Astrocyte of the cerebellum (primary cell): ENCODE measurements at places on chromosomes 3 and 15.

GRCh38 chr3:24046214-24046613 is 101.1 kb downstream of the NR1D2 start:
- no peak for DNase-seq

DNA sequence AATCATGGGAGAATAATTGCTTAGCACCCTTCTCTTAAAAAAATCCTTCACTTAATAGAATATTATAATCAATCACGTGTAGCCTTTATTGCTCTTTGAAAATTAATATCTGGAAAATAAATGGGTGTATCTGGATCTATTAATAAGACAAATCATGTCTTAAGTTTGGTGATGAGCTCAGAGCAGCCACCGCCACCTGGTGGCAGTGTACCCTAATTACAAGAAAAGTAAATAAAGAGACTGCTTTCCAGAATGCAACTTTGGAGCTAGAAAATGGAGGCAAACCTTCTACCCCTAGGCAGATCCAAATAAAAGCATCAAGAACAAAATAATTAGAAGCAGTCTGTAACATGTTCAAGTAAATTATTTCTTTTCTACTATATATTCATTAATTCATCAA is 43.5 kb downstream of the EPHB1 start:
- no peak for DNase-seq

DNA sequence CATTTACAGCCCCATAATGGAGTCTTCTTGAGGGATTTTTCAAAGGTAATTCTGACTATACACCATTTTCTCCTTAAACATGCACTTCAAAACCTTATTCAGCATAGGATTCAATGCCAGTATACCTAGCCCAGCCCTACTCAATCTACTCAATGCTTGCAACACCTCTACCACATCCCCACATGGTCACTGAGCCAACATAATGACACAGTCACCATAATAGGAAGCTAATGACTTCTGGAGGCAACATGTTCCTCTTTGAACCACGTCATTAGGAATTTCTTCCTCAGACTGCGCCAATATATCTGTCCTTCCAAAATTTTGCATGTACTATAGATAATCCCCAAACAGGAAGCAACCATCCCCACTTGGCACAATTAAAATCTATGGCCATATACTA is 153.9 kb upstream of the SETMAR start:
- no peak for DNase-seq

GRCh38 chr3:49998326-49998725 is 58.4 kb downstream of the RBM6 start:
- DNase-seq = peak; percentile 12

DNA sequence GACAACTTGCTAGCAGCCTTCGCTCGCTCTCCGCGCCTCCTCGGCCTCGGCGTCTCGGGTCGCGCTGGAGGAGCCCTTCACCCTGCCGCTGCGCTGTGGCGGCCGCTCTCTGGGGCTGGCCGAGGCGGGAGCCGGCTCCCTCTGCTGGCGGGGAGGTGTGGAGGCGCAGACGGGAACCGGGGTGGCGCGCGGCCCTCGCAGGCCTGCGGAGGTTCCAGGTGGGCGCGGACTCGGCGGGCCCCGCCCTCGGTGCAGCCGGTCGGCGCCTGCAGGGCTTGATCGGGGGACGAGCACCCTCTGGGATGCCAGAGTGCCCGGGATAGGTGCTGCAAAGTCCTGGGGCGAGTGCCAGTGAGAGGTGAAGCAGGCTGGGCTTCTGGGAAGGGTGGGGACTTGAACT is 989.9 kb downstream of the ROBO2 start:
- no peak for DNase-seq

- DNase-seq = no peak
Observed at GRCh38 chr15:88974392-88974791, 61.2 kb upstream of the MFGE8 start.

DNA sequence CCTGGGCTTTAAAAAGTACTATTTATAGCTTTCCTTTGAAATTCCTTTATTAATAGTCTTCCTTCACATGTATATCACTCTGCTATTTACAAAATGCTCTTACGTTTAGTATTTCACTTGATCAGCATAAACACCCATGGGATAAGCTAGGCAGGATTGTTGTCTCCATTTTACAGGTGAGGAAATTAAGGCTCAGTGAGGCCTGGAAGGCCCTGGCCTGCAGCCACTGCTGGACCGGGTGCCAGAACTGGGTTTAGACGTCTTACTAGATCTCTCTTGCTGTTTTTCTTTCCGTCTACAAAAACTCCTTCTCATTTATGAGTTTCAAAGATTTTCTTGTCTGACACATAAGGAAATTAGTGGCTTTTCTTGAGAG is 236.4 kb downstream of the LPP start:
- no peak for DNase-seq

- no peak for DNase-seq
Observed at GRCh38 chr15:97141360-97141759, 810.9 kb downstream of the NR2F2 start.

GRCh38 chr15:73295630-73296286 is 73.0 kb downstream of the HCN4 start:
- DNase-seq = no peak

DNA sequence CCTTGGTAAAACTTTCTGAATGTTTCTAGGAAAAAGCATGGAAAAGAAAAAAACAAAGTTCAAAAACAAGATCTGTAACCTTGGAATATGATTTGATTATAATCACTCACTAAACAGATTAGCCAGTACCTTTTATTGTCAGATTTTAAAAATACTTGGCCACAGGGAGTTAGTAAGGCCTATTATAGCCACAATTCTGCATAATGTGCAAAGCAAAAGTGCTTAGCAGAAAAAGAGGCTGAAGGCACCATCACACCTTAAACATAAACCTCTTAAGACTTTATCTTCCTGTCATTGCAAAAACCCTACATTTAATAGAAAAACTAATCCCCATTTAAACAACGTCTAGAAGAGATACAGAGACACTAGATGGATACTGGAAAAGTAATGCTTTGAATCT is 41.8 kb downstream of the CHSY1 start:
- DNase-seq = no peak

GRCh38 chr3:60636846-60637245 is 614.4 kb downstream of the FHIT start:
- peak; percentile 11 for DNase-seq

- no peak for DNase-seq
Observed at GRCh38 chr3:15330031-15330596, 2.3 kb downstream of the SH3BP5 start.

GRCh38 chr15:73928971-73929627 is 2.8 kb downstream of the LOXL1 start:
- no peak for DNase-seq

DNA sequence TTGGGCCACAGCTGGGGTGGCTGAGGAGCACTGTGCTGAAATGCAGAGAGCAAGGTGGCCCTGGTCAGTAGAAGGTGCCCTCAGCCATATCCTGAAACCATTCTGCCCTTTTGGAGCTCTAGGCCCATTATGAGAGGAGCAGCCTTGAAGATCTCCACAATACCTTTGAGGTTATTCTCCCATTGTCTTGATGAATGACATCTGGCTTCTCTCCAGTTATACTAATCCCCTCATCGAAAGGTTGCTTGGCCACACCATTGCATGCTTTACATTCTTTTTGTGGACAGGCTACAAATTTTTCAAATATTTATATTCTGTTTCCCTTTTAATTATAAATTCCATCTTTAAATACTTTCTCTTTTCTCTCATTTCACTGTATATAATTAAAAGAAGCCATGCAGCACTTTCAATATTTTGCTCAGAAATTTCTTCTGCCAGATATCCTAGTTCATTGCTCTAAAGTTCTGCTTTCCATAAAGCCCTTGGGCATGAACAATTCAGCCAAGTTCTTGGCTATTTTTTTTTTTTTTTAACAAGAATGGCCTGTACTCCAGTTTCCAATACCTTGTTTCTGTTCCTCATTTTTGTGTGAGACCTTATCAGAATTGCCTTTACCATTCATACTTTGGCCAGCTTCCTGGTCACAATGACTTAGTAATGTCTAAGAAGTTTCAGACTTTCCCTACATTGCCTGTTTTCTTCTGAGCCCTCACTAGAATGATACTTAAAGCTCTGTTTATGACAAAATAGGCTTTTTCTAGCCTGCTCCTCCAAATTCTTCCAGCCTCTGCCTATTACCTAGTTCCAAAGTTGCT is 138.9 kb upstream of the SGO1 start:
- no peak for DNase-seq

DNA sequence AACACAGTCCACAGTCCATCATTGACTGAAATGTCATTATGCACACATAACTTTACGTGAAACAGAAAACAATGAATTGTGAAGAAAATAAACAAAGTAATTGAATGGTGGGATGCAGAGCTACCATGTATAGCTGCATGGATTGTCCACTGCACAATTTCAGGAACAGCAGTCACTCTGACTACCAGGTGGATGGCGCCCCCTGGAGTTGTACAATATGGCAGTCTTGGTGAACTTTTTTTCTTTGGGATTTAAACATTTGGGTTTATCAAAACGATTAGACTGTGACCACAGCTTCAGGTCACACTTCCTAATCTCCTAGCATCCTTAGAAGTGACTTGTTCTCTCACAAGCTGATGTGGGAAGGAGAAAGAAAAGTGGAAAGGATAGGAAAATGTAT is 48.9 kb upstream of the TCF12 start:
- DNase-seq = no peak

DNA sequence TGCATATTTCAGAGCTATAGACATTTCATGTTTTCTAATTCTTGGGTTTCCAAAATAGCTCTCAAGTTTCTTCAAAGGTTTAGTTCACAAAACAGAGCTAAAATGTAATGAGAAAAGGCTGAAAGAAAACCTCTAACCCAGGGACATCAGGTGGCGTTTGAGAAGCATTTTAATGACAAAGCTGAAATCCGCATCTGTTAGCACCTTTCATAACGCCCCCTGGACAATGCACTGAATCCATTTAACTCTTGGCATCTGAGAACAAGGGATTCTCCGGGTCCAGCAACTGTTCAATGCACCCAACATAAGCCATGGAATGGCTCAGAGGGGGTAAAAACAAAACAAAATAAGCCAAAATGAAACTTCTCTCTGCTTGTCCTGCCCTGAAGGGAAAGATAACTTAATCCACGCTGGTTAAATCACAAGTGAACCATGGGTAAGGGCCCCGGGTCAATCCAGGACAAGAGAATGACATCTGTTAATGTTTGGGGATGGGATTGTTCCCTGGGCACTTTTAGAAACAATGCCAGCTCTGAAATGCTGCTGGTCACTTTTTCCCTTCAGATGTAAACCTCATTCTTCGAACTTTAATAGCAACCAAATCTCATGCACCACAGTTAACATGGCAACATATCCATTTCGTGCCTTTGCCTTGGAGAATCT is 466.2 kb upstream of the ADAMTS9 start:
- no peak for DNase-seq

- no peak for DNase-seq
Observed at GRCh38 chr15:59838900-59839299, 149.8 kb upstream of the BNIP2 start.

DNA sequence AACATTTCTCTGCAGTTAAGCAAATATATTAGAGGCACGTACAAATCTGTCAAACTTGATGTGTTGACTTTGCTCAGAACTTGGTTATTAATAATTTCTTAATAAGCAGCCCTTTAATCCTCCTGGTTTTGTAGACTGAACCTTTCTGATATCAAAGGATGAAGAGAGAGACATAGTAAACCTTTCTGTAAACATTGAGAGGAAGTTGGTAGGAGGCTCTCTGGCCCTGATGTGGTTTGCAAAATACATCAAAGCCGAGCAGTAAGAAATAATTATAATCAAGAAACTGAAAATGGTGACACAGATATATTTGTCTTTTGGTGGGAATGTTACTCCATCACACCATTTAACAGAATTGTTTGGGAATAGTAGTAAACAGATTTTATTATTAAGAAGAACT is 111.9 kb downstream of the OXSM start:
- DNase-seq = no peak

GRCh38 chr15:52749258-52749657 is 40.9 kb downstream of the ONECUT1 start:
- DNase-seq = no peak

DNA sequence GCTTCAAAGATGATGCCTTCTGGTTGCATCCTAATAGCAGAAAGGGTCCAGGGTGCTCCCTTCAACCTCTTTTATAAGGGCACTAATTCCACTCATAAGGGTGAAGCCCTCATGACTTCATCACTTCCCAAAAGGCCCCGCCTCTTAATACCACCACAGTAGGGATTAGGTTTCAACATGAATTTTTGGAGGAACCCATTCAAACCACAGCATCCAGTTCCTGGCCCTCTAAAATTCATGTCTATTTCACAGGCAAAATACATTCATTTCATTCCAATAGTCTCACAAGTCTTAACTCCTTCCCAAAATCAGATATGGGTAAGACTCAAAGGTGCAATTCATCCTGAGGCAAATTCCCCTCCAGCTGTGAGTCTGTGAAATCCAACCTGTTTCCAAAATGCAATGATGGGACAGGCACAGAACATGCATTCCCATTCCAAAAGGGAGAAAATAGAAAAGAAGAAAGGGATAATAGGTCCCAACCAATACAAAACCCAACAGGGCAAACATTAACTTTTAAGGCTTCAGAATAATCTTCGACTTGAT is 124.0 kb downstream of the ATP1B3 start:
- DNase-seq = no peak

DNA sequence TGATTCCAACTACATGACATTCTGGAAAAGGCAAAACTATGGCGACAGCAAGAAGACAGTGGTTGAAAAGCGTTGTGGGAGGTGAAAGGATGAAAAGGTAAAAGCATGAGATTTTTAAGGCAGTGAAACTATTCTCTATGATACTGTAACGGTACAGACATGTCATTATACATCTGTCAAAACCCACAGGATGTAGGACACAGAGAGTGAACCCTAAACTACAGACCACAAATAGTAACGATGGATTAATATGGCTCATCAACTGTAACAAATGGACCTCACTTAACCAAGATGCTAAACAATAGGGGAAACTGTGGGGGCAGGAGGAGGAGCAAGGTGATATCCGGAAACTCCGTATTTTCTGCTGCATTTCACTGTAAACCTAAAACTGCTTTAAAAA is 39.1 kb downstream of the MYO9A start:
- DNase-seq = no peak

DNA sequence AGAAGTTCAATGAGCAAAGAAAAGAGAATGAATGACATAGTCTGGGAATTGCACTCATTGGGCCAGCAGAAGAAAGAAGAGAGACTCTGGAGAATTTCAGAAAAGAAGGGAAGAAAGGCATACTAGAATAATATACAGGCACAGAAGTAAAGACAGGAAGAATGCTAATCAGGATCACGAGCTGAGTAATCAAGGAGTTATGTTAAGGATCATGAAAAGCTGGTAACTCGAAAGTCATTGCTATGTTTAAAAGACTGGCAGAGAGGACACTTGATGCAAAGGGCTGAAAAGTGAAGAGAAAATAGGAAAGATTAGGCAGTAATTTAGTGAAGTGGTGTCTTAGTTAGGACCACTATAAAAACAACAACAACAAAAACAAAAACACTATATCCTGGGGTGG is 284.1 kb downstream of the ZBBX start:
- no peak for DNase-seq

- DNase-seq = no peak
Observed at GRCh38 chr3:147812186-147812911, 403.2 kb downstream of the ZIC1 start.

GRCh38 chr3:125160606-125161371 is 51.8 kb downstream of the SLC12A8 start:
- DNase-seq = peak; percentile 69
